ENCODE measurements at places on chromosomes 13 and 19.

DNA sequence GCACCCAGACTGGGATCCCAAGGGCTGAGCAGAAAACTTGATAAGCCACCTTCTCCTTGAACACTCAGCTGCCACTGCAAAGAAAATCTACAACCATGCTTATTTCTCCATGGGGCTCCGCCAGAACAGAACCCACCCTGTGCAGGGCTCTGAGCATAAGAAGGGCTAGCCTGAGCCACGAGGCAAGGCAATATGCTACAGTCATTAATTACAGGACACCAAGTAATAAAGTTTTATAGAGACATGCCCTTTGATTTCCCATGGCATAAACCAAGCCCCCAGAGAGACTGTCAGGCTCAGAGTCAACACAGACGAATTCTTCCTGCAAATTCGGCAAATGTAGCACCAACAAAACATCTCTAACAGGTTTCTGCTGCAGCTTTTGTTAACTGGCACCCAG is 5.7 kb downstream of the PEPD start:
- DNase-seq, result no peak

- DNase-seq, result no peak
Measured at GRCh38 chr13:29703421-29703820, 107.9 kb upstream of the SLC7A1 start.

GRCh38 chr13:41765813-41766212 is 195.1 kb downstream of the VWA8 start:
- no peak for DNase-seq

GRCh38 chr19:35755550-35756376 is 1.1 kb downstream of the HSPB6 start:
- DNase-seq, result peak; percentile 91

DNA sequence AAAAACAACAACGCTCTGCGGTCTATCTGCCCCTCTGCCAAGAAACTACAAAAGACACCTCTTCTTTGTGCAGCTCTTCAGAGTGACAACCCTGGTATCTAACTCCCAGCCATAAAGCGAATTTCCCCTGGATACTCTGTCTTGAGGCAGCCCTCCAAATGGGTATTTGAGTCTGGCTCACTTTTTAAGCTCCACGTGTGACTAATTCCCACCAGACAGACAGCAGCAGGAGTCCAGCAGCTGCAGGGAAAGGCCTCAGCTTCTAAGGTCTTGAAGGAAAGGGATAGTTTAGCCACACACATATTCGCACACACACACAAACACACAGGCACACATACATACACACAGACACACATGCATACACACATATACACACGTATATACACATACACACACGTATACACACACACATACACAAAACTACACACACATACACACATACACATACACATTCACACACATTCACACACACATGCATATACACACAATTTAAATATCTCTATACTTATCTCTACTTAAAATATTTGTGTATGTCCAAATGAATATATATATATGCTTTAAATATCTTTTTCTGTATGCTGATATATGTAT is 188.8 kb downstream of the TSHZ3 start:
- no peak for DNase-seq

DNA sequence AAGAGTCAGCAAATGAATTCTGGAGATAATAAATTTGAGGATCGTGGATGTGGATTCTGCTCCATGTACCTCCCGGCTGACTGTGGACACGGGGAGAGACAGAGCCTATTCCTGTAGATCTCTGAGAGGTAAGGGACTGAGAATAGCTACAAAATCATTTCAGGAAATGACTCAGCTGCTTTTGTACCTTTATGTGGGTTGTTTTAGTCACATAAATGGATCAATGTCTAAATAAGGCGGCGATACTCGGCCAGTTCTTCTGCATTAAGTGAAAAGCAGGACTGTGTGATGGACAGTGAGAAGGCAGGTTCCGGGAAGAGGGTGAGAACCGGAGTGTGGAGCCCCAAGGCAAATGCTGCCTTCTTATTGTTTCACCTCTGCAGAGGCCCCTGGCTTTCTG is 128.1 kb downstream of the EFNB2 start:
- DNase-seq, result no peak

- no peak for DNase-seq
Measured at GRCh38 chr19:41364524-41365391, 809 bp upstream of the B9D2 start.

GRCh38 chr13:50450279-50450678 is 393.2 kb downstream of the DLEU7 start:
- DNase-seq, result no peak

GRCh38 chr13:22220151-22221135 is 549.6 kb downstream of the FGF9 start:
- DNase-seq, result no peak

- peak; percentile 43 for DNase-seq
Measured at GRCh38 chr13:35697186-35697730, 220.8 kb upstream of the MAB21L1 start.

DNA sequence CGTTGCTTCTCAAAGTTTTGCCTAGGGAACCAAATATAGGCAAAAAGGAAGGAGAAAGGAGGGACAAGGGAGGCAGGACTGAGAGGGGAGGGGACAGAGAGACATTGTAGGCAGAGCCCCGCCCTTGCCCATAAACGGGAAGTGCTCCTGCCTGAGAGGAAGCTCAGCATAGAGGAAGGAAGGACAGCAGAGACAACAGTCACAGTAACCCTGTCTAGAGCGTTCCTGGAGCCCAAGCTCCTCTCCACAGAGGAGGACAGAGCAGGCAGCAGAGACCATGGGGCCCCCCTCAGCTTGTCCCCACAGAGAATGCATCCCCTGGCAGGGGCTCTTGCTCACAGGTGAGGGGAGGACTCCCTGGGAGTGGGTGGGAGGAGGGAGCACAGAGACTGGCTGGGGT is at the start of gene CEACAM21:
Gene CEACAM21, plus strand, starts transcription at position 169 of the 400 bp plus-strand sequence. Its CDS starts 109 bp downstream, at position 278.
- DNase-seq, result peak; percentile 92

DNA sequence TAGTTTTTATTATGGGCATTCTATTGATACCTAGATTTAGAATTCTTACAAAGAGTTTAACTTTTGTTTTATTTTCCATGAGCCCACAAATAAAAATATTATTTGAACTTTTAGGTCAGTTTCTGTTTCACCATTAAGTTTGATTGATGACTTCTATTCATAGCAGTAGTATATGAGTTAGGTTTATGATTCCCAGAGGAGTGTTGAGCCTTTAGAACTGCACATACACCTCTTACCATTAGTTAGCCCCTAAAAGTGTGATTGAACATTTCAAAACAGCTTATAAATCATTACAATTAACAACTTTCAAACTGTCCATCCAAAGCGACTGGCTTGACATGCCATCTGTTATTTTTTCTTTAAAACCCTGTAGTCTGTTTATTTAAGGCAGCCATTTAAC is 19.0 kb upstream of the PCDH17 start:
- DNase-seq, result no peak

GRCh38 chr13:105928901-105929300 is 606.6 kb downstream of the EFNB2 start:
- no peak for DNase-seq

GRCh38 chr13:52786766-52787165 is 47.1 kb upstream of the CNMD start:
- no peak for DNase-seq

GRCh38 chr19:19399733-19400433 is 5.6 kb upstream of the GATAD2A start:
- DNase-seq, result no peak

DNA sequence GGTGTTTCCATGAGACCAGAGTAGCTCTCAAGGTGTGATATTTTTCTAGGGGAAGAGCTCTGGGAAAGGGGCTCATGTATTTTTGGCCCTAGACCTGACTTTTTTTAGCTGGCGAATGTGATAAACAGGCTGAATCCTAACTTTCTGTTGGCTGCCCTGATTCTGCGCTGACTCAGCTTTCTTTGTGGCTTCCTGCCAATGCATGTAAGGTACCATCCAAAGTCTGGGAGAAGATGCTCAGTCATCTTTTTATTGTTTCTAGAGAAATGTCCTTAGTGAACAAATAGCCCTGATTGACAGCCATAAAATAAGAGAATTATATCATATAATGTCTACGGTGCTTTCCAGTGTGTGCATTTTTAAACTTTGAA is 113.6 kb upstream of the MBNL2 start:
- no peak for DNase-seq

DNA sequence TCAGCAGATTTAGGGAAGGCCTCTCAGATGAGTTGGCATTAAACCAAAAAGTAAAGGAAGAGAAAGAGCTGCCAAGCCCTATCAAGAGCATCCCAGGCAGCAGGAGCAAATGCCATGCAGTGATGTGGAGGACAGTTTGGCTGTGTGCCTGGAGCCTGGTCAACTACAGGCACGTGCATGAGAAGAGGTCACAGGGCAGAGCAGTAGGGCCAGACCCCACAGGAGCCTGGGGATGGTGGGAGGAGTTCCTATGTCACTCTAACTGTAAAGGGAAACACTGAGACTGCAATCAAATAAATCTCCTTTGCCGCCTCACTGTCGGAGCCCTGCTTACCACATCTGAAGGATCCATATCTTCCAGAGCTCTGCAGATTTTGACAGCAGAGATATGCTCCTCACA is 240.5 kb downstream of the ENOX1 start:
- DNase-seq, result no peak

DNA sequence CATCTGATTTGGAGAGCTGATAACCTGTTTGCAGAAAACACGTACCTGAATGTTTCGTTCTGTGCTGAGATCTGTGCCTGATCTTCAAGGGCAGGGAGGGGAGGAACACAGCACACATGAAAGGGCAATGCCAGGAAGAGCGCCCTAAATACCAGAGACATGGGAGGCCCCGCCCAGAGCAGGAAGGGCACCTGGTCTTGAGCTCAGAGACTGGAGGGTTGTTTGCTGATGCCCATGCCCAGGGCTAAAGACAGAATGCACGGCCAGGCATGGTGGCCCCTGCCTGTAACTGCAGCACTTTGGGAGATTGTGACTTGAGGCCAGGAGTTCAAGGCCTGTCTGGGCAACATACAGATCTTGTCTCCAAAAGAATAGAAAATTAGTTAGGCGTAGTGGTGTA is 183.2 kb downstream of the TUBA3C start:
- DNase-seq, result no peak

DNA sequence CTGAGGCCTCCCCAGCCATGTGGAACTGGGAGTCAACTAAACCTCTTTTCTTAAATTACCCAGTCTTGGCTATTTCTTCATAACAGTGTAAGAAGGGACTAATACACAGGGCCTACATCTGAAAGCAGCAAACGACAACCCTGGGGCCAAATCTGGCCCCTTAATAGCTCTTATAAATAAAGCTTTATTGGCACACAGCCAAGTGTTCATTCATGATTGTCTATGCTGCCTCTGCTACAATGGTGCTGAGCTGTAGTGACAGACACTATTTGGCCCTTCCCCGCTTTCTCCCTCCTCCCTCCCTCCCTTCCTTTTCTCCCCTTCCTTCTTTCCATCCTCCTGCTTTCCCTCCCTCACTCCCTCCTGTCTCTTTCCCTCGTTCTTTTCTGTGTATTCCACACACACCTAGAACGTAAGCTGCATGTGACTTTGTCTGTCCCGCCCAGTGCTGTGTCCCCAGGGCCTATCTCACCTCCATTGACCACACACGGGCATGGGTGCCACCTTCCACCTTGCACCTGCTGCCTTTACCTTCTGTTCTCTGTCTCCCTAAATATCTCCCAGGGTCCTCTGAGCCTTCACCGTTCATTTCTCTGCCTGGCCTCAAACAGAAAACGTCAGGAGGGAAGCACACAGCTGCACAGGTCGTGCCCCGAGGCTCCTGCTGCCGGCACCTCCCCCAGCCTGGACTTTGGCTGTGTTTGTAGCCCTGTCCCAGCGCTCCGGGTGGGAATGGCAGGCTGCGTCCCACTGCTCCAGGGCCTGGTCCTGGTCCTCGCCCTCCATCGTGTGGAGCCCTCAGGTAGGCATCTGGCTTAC is at the start of gene PROZ:
Gene PROZ, plus strand, starts transcription at position 720 of the 819 bp plus-strand sequence. Its CDS starts 13 bp downstream, at position 733.
- no peak for DNase-seq

DNA sequence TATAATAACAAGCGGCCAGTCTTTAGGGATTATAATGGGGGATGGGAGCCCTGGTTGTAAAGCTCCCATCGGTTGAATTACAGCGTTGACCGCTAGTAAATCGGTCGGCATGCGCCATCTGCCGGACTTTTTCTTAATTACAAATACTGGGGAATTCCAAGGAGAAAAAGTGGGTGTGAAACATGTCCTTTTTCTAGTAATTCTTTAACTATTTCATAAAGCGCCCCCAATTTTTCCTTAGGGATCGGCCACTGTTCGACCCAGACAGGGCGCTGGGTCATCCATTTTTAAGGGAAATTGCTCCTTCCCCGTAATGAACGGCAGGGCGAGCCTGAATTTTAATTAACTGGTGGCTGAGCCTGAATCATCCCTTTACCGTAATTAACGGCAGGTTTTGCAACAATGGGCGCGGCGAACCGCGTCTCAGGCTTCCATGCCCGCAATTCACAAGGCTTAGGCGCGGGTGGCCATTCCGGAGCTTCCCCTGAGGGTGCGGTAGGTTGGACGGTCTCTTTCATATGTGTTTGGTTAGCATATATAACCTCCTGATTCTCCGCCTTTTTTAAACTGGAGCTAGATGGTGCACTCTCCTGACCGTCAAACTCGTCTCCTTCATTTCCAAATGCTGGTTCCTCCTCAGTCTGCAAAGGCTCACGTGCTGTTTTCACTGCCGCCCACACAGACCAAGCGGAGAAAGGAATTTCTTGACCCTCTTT is 30.2 kb upstream of the EVI5L start:
- DNase-seq, result peak; percentile 84

GRCh38 chr13:30736461-30737320 is 1.3 kb downstream of the ALOX5AP start:
- DNase-seq, result no peak

- DNase-seq, result no peak
Measured at GRCh38 chr13:35888981-35889380, 242.2 kb downstream of the DCLK1 start.

GRCh38 chr13:104949840-104950740 is 1585.4 kb downstream of the EFNB2 start:
- no peak for DNase-seq

DNA sequence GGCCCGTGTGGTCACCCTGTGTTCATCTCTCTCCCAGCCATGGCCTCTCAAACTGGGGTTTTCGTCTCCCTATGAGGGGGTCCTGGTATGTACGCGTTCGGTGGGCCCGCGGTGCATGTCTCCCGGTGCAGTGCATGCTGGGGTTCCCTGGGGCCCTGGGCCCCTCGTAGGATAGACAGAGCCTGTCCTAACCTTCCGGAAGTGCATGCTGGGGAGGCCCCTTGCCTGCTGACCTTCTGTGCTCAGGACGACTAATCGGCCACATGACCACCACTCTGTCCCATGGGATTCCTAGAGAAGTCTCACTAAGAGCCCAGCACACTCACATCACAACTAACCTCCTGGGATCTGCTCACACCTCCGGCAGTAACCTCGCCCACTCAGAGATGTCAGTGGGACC is 4.9 kb upstream of the USE1 start:
- no peak for DNase-seq

All from cardiac septum (tissue), 1 donor.